ENCODE measurements at places on chromosomes 13 and 19.

GRCh38 chr13:80239116-80239515, 101.8 kb downstream of the SPRY2 start:
- no peak for DNase-seq

- peak; percentile 64 for DNase-seq
Measured at GRCh38 chr19:4352701-4353121, 9.3 kb downstream of the MPND start.

DNA sequence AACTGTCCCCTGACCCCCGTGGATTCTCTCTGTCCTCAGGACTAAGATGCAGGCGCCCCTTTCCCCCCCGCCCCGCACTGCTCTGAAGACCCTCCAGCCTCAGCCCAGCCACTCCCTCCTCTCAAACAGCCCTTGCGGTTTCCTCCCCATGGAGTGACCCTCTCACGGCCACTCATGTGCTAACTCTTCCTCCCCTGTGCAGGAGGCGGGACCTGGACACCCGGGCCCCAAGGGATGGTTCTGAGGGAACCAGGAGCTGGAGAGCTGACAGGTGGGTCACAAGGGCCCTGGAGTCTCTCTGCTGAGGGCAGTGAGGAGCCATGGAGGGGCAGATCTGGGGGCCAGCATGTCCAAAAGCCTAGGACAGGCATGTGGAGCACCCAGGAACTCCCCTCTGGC, 1.9 kb downstream of the ISOC2 start:
- no peak for DNase-seq

- DNase-seq: peak; percentile 100
Measured at GRCh38 chr19:47256693-47257410, 527 bp downstream of the CCDC9 start.

GRCh38 chr13:45603338-45603737, 12.2 kb downstream of the ERICH6B start:
- DNase-seq: no peak

DNA sequence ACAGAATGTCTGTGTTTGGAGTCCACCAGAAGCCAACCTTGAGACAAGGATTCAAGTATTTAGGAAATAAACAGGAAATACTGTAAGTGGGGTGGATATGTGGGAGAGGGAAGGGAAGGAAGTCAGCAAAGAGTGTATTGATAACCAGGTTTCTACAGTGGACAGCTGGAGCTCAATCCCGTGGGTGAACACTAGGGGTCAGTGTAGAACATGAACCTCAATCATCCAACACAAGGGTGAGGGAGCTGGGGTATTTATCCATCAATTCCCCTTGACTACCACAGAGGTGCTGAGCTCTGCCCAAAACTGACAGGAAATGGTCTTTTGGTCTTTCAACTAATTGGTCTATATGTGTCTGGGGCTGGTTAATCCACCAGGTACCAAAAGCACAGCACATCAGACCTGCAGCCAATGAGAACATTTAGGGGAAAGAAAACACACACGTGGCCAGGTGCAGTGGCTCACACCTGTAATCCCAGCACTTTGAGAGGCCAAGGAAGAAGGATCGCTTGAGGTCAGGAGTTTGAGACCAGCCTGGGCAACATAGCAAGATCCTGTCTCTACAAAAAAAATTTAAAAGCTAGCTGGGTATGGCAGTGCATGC, 5.6 kb upstream of the SYDE1 start:
- DNase-seq: peak; percentile 76

DNA sequence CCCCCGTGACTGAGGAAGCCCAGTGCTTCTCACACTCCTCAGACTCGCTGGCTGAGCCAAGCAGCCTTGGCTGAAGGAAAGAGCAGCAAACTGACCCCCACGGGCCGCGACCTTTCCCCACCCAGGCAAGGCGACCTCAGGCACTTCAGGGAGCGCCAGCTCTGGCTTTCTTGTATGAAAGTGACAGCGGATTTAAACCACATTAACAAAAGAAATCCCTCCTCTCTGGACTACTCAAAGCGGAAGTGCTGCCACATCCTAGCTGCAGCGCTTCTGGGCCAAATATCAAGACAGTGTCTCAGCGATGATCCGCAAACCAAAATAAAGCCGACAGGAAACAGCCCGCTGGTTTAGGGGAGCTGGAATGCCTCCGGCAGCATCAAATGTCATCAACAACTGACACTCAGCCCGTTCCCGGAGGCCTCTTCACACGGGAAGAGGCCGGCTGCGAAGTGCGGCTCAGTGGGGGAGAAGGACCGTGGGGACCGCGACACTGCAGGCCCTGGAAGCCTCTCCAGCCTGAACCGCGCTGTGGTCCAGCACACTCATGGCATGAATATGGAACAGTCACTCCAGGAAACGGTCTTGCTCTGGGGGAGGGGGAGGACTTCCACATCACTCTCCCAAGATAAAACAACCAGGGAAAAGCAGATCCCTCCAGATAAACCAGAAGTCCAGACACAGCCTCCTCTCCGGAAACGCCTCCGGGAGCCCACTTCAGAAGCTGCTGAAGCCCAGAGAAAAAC, 1.4 kb downstream of the RASA3 start:
- peak; percentile 71 for DNase-seq

- no peak for DNase-seq
Measured at GRCh38 chr13:102945324-102945815, 99.5 kb downstream of the ERCC5 start.

GRCh38 chr13:23749288-23749873, 139.8 kb downstream of the MIPEP start:
- DNase-seq: no peak

DNA sequence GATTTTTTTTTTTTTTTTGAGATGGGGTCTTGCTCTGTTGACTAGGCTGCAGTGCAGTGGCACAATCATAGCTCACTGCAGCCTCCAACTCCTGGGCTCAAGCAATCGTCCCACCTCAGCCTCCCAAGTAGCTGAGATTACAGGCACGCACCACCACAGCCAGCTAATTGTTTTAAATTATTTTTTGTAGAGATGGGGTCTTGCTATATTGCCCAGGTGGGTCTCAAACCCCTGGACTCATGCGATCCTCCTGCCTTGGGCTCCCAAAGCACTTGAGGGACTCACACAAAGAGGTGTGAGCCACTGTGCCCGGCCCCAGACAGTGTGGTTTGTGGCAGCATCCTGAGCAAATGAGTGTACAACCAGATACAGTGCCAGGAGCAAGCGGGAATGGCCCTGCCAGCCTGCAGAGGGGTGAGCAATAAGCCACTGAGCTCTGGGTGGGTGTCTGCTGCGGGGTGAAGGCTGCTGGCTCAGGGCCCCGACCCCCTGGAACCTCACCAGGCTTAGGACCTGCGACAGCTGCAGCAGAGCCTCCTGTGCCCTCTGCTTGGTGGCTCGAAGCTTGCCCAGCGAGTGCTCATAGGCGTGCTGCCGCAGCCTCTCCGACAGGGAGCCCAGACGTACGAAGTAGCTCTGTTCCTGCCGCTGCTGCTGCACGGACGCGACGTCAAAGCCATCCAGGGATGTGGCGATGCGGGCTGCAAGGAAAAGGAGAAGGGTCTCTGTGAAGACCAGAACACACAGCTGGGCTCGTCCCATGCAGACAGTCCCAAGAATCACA, 15.9 kb upstream of the TICAM1 start:
- no peak for DNase-seq

- DNase-seq: no peak
Measured at GRCh38 chr19:48617146-48617937, 1.6 kb downstream of the RPL18 start.

- no peak for DNase-seq
Measured at GRCh38 chr13:20782116-20782708, 8.5 kb upstream of the EEF1AKMT1 start.

DNA sequence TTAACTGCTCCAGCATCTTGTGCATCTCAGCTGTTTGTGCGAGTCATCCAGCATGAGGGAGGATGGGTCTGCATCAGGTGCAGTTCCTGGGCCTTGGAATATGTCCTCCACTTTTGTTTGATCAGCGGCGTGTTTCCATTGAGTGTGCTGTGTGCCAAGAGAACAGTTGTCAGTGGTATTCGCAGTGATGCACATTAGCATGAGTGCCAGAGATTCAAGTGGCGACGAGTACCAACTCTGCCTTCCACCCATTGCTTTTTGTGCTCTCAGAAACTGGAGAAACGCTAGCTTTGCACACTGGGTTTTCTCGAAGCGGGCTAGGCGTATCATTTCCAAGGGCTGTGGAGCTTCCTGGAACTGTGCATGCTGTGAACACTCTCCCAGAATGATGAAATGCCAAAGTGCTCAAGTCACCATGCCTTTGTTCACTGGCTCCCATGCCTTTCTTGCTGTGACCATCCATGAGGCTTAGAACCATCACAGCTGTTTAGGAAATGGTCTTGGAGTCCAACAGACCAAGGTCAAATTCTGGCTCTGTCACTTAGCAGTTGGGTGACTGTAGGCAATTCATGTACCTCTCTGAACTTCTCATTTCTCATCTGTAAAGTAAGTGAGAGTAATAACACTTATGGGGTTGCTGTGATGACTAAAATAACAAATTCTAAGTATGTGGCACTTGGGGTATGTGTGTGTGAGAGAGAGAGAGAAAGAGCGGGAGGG, 18.4 kb downstream of the LRCH1 start:
- DNase-seq: no peak

- peak; percentile 85 for DNase-seq
Measured at GRCh38 chr19:6772028-6772865, at the start of gene VAV1. Gene VAV1, plus strand, starts transcription at chr19:6772708. Its CDS starts 100 bp downstream, at chr19:6772808.

GRCh38 chr13:72530471-72530870, 197.0 kb downstream of the MZT1 start:
- DNase-seq: no peak

DNA sequence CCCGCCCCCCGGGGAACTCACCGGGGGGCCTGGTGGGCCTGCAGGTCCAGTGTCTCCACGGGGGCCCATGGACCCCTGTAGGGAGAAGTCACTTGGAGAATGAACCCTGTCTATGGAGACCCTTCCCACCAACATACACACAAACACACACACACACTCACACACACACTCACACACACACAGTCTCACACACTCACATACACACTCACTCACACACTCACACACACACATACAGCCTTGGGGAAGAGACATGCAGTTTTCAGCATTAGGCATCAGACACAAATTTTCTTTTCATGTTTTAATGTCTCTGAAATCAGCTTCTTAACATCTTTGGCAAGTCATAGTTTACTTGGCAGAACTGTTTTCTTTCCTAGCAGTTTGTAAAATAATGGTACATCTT, 31.0 kb upstream of the OLFM2 start:
- no peak for DNase-seq

GRCh38 chr19:37997911-37998344, 90.9 kb downstream of the SIPA1L3 start:
- DNase-seq: peak; percentile 45

DNA sequence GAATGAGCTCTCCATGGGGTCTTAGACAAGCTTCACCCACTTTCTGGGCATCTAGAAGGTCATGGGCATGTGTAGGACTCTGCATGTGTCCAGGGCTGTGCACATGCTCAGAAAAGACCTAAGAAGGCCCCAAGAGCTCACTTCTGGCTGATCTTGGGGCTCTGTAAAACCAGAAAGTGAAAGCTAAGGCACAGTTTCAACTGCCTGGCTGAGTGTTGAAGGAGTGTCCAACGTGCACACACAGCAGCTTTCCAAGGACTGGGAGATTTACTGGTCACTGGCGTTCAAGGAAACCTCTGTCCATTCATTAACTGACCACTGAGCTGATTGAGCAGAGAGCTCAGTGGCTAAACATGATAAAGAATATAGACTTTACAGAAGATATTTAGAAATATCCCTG, 137.9 kb downstream of the KATNAL1 start:
- DNase-seq: no peak

- peak; percentile 34 for DNase-seq
Measured at GRCh38 chr19:17406046-17406886, 836 bp upstream of the BST2 start.

- DNase-seq: no peak
Measured at GRCh38 chr13:106118050-106118449, 417.4 kb downstream of the EFNB2 start.

GRCh38 chr13:106003651-106004050, 531.8 kb downstream of the EFNB2 start:
- no peak for DNase-seq

GRCh38 chr19:6947745-6948144, 60.4 kb downstream of the ADGRE1 start:
- DNase-seq: peak; percentile 74

DNA sequence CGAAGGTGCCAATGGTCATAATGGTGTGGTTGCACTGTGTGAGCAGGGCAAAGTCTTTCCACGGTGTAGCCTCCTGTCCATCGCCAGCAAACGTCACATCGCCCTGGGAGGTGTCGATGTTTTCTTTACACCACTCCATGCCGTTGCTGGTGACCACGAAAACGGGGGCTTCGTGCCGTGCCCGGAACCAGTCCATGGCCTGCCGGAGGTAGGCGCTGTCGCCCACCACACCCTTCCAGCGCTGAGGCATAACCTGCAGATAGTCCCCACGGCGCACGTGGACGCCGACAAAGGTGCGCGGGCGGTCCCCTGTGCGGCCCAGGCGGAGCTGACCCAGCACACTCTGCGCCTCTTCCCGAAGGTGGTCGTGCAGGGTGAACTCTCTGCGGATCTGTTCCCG, 2.1 kb downstream of the FUT1 start:
- DNase-seq: no peak

DNA sequence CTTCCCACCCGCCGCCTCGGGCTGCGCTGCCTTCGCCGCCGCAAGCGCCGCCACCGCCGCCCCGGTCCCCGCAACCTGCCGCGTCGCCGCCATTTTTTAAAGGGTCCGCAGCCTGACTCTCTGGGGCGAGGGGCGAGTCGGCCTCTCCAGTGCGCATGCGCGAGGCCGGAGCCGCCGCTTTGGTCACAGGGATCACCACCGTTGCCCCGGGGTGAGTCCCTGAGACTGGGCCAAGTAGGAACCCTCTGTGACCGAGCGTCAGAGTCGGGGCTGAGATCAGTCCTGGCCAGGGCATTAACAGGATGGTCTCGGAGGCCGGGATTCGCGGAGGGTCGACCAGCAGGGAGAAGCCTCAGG, 42.6 kb downstream of the ZNF146 start:
- DNase-seq: no peak

DNA sequence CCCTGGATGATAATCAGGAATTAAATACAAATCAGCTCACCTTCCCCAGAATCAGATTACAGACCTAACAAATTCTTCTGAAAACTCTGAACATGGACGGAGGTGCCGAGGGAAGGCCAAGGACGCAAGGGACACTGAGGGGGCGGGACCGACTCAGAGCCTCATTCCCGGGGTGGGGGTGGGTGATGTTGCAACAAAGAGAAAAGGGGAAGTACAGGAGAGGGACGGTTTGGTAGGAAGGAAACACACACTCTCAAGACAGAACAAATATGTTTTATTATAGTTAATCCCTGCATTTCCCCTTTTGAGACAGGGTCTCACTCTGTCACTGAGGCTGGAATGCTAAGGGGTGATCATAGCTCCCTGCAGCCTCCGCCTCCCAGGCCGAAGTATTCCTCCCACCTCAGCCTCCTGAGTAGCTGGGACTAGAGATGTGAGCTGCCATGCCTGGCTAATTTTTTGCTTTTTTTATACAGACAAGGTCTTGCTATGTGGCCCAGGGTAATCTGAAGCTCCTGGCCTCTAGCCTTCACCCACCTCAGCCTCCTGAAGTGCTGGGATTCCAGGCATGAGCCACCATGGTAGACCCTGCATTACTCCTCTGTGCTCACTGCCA, 786 bp upstream of the LILRA2 start:
- DNase-seq: no peak

- DNase-seq: no peak
Measured at GRCh38 chr19:6686628-6686975, 16.6 kb upstream of the TNFSF14 start.

- DNase-seq: no peak
Measured at GRCh38 chr19:14437578-14438140, 4.6 kb downstream of the PKN1 start.
